ENCODE measurements at places on chromosomes 12 and 14.

DNA sequence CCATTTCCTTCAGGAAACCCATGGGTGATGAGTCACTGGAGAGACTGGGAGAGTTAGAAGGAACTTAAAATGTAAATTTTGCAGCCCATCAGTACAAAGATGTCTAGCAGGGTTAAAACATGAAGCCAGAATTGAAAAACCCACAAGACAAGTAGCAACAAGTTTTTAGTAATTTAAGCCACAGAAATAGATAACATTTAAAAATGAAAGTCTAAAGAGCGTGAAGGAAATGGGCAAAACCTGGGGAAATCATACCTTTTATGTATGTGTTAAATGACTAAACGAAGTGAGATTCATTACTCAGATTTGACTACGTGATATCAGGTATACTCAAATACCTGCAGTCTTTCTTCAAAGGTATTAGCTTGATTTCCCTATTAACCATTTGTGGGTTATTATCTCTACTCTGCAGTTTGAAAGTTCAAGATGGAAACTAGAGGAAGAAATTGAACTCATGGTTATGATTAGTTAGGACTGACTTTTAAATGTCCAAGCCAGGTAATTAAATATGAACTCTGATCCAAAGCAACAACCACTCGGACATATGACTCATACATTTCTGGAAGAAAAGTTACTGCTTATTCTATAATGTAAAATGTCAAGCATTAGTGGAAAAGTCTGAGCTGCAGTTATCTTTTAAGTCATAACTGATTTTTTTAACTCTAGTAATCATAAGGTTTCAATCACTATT lies 84.1 kb downstream of the ITPR2 start:
- peak; percentile 24 for DNase-seq

- DNase-seq = no peak
Measured at GRCh38 chr12:11819643-11820042, 170.2 kb downstream of the ETV6 start.

GRCh38 chr12:131908092-131909080 lies 14.0 kb downstream of the ULK1 start:
- no peak for DNase-seq

- no peak for DNase-seq
Measured at GRCh38 chr14:95480109-95480886, 36.2 kb downstream of the SYNE3 start.

DNA sequence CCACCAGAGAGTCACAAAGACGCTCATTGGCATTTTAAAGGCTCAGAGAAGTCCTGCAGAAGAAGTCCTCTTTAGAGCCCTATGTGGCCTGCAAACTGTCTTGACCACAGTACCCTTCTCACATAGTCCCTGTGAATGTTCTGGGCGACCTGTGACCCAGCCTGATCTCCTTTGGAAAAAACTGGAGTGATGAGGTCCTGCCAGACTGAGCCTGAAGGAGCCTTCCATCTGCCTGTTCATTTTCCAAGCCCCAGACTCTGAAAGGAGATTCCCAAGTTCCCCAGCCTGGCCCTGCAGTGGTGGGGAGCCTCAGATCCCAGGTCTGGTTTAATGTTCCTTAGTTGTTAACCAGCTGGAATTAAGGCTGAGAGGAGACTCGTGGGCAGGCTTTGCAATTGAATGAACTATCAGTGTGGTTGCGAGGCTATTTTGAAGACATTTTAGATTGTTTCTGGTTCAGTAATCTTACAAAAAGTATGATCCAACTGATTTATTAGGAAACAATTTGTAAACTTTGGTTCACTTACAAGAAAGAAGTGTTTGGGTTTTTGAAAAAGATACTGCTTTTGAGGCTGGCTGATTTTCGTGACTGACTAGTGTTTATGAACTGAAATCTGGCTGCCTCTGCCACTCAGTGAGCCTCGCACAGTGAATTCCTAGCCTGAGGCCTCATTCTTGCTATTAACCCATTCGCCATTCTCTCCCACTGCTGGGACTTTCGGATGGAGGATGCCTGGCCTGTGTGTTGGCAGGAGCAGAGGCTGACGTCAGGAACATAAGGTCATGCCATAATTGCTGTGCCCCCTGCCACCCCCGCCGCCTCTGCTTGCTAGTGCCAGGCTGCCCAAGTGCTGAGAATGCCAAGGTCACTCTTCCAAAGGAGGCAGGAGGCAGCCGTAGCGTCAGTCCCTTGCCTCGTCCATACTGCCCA lies 249.0 kb downstream of the CACNA1C start:
- DNase-seq = no peak

DNA sequence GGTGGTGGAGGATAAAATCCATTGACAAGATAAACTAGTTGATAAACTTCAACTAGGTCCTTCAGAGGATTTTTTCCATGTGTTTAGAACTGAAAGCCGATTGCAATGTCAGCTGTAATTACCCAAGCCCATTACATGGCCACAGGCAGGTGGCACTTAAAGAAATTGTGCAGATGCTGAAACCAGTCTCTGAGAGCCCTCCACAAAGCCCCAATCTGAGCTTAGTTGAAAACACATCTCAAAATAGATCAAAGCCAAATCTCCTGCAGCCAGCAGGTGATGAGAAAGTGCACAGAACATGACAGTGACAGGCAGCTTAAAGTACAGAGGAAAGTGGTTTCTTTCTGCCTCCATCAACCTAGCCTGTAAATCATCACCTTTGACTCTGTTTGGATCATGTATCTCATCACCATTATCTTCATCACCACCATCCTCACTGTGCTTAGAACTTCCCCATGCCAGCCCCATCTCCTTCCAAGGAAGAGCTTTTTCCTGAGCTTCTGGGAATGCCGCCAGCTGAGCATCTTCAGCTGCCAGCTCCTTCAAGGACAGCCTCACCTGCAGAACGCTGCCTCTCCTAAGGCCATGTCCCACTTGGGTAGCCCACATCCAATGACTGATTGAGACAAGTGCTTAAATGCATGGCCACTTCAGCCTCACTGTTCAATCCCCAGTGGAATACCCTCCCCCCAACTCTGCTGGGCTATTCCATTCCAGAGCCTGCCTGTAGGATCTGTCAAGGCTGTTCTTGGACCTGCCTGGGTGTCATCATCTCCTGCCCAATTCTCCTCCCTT lies 219.5 kb upstream of the TMEM132C start:
- DNase-seq = no peak

GRCh38 chr14:54354096-54354495 lies 42.7 kb upstream of the CDKN3 start:
- peak; percentile 66 for DNase-seq

DNA sequence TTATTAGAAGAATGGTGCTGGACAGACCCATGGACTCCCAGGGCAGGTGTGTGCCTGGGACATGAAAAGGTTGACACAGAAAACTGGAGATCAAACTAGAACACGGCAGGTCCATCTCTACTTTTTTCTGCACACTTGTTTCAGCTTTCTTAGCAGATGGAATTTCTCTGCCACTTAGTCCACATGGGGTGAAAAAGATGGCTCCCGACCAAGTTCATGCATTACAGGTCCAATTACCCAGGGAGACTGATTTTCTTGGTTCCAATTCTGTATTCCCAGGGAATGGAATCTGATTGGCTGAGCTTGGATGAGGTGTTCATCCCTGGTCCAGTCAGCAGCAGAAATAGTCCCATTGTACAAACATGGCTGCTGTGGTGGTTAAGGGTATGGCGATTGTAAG lies 238.9 kb upstream of the SRRM4 start:
- no peak for DNase-seq

GRCh38 chr12:104549815-104550480 lies 93.2 kb downstream of the CHST11 start:
- DNase-seq = no peak

DNA sequence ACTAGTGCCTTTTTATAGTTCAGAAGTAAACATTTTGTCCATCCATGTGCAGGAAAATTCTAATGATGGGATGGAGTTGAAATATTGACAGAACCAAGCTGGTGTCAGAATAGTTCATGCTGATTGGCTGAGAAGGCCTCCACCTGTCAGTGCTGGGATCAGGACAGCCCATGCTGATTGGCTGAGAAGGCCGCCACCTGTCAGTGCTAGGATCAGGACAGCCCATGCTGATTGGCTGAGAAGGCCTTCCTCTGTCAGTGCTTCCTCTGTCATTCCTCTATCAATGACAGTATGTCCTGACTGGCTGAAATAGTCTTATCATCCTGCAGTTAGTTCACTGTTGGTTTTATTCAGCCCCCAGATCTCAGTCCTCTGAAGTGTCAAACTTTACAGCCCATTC lies 95.7 kb downstream of the PPP2R5C start:
- no peak for DNase-seq

DNA sequence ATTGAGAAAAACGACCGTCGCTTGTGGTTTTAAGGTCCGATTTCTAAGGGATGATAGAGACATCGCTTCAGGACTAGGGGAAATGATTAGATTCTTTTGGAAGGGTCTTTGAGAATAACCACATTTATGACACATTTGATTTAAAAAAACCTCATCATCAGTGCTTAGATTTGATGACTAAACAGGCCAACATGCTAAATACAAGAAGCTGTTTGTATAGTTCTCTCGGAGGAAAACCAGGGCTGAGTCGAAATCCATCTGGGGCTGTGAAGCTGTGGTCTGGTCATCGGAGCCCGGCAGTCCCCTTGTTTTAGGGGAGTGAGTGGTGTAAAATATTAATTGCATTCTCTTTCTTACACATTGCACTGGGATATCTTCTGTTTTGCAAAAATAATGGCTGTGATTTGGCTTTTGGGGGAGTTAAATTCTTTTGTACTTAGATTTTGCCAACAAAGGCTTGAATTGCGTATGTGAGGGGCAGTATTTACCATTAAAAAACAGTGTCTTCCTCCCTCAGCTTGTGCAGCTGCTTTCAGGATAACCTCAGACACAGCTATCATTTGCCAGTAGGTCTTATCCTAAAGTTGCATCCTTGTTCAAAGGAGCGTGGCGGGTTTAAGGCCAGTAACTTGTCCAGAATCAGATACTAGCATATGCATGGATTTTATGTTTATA lies 550 bp downstream of the GNG2 start:
- peak; percentile 24 for DNase-seq

DNA sequence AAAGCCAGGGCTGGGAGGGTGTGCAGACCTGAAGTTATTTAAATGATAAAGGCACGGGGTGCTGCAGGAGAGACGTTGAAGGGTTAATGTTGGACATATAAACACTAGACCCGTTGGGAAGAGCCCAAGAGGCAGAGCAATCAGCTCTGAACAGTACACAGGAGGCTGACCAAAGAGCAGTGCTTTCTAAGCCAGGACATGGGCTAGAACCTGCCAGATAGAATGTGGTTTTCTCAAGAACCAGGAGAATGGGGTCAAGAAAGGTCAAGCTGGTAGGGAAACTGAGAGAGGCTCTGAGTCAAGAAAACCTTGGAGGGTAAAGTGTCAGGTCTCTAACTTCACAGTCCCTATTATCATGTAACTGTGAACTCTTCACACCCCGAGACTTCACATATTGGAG lies 143.2 kb upstream of the EEA1 start:
- no peak for DNase-seq
